Stimulated activated CD8-positive, alpha-beta memory T cell treated with anti-CD3 and anti-CD28 coated beads, Interleukin-4, amount 100 ng/mL, for 4 hours (primary cell): ENCODE measurements at places on chromosomes 5 and 9.

- DNase-seq: peak; percentile 9
Observed at GRCh38 chr9:111937781-111938426, 41.3 kb downstream of the UGCG start.

DNA sequence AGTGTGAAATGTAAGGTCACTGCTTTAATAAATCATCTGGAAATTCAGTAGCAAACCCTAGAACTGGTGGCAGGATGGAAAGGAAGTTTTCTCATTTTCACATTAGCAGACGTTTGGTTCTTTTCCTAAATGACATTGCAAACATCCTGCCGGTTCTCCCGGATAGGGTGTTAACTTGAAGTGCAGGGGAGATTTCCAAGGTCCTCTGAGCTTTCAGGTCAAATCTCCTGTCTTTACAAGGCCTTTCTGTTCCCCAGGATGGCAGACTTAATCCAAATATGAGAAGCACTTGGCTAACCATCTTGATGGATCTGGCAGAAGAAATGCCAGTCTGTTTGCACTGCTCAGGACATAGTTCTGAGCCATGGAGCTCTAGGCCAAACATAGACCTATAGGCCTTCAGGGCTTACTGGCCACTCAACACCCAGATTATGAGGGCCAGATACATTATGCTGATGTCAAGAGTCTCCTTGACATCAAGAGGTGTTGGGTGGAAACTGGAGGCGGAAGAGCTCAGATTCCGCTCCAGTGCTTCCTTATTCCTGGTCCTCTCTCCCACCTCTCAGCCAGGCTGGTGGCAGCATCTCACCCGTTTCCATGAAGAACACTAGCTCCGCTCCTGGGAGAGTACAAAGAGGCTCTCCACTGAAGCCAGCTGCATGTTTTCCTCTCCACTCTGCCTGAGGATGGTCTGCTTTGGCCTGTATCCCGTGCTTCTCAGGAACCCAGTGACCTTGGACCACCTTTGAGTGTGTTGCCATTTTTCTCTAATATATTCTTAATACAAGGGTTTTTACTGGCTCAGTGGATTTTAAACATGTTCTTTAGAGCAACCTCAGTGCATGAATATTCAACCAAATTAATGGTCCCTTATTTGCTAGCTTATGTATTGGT, 61.0 kb downstream of the RALGPS1 start:
- no peak for DNase-seq

DNA sequence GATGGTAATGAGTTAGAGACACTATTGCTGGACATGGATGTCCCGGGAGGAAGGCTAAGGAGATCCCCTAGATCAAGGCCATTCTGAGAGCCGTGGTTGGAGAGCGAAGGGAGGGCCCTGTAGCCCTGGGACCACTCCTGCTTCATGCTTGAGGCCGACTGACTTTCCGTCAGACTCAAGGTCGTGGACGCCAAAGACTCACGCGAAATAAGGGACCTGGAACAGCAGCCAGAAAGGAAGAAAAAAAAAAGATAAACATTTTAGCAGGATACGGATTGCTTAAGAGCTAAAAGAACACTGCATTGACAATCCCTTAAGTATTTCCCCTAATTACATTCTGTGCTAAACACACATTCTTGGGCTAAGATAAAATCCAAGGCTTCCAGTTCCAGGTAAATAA, 181.2 kb downstream of the GLIS3 start:
- DNase-seq: no peak

- DNase-seq: no peak
Observed at GRCh38 chr9:34982361-34982760, 7.2 kb upstream of the DNAJB5 start.

DNA sequence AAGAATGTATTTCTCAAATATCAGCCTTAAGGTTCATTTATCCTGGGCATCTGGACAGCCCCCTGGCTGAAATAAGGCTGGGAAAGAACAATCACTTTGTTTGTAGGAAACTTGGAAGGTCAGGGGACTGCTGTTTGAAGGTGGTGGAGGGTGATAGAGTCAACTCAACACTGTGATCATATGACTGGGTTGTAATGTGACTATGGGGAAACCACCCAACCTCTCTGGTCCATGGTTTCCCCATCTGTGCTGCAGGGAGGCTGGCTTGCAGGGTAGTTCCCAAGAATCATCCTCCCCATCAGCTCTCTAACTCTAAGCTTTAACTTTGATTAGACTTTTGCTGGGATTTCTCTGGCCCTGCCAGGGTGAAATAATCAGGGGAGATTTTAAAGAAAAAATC, 10.0 kb downstream of the INSYN2B start:
- no peak for DNase-seq

- no peak for DNase-seq
Observed at GRCh38 chr5:169503886-169504285, 79.7 kb upstream of the SPDL1 start.

- no peak for DNase-seq
Observed at GRCh38 chr5:33268374-33268773, 172.4 kb upstream of the TARS1 start.

DNA sequence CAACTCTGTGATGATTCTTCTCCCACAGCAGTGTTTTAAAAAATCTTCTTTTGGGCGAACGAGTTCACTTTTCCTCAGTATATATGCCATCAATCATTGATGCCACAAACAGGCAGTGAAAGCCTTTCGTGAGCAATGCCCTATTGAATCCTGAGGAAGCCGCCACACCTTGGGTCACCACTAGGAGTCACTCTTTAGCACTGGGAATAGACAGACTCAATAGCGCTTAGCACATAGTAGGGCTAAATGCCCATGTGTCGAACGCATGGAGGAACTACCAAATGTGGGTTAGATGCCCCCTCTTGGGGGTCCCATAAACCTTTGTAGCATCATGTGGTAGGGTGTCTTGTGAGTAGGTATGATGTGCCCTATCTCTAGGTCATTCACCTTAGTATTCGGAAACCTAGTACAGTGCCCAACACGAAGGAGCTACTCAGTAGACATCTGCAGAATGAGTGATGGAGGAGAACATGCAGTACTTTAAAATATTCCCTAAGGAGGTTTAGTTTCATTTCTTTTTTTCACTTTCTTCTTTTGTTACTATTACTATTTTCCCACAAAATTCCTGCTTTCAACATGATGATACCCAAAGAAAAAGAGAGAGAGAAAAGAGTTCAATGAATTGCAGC, 603.7 kb downstream of the BNC2 start:
- no peak for DNase-seq

- no peak for DNase-seq
Observed at GRCh38 chr9:95053611-95054570, 263.6 kb downstream of the FANCC start.

DNA sequence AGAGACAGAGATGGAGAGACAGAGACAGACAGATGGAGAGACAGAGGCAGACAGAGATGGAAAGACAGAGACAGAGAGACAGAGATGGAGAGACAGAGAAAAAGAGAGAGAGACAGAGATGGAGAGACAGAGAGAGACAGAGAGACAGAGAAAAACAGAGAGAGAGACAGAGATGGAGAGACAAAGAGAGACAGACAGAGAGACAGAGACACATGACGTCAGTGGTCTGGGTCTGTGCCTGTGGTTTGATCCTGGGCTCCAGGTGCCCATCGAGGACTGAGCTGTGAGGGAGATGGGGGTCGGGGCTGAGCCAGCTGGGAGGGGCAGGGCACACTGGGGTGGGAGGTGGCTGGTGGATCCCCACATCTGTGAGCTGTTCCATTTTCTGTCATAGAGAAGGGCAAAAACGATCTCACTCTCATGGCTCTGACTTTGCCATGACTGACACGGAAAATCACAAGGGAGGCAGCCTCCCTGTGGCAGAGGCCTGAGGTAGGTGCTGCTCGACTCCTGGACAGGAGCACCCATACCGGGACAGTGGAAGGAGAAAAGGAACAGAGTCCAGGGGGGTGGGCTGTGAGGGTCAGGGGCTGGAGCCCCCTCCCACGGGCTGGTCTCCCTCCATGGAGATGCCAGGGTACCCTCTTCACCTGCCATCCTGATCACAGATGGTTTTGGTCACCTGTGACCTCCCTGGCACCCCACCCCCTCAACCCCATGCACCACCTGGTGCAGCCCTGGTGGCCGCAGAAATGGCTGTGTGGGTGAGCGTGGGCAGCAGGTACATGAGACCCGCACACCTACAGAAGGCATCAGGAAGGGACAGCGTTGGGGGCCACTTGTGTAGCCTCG, 28.8 kb downstream of the GLT6D1 start:
- no peak for DNase-seq

DNA sequence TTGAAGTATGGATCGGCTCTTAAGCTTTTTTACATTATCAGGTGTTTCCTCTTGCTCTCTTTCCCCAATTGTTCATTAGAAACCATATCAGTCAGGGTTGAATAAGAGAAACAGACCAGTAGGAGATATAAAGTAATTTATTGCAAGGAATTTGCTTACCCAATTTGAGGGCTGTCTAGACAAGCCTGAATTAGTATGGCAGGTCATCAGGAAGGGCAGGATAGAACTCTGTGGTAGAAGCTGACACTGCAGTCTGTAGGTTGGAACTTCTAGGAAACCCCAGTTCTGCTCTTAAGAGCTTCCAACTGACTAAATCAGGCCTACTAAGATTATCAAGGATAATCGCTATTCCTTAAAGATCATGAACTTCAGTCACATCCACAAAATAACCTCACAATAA, 24.3 kb downstream of the ISOC1 start:
- no peak for DNase-seq

DNA sequence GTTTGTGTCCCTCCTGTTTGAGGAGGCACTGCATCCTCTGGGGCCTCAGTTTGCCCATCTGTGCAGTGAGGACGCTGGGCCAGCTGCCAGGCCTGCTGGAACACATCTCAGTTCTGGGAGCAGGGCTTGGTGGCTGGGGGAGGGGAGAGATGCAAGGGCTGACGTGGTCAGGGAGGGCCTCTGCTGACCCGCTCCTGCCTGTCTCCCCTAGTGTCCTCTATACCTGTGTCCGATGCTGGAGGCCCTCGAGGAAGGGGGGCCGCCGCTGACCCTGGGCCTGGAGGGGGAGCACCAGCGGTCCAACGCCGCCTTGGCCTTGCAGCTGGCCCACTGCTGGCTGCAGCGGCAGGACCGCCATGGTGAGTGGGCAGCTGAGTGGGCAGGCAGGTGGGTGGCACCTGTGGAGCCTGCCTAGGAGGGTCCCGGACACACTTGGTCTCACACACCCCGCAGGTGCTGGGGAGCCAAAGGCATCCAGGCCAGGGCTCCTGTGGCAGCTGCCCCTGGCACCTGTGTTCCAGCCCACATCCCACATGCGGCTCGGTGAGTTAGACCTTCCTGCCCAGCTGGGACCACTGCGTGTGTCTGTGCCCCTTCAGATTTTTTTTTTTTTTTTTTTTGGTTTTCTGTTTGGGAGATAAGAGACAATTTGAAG, 5.8 kb downstream of the FPGS start:
- DNase-seq: no peak

DNA sequence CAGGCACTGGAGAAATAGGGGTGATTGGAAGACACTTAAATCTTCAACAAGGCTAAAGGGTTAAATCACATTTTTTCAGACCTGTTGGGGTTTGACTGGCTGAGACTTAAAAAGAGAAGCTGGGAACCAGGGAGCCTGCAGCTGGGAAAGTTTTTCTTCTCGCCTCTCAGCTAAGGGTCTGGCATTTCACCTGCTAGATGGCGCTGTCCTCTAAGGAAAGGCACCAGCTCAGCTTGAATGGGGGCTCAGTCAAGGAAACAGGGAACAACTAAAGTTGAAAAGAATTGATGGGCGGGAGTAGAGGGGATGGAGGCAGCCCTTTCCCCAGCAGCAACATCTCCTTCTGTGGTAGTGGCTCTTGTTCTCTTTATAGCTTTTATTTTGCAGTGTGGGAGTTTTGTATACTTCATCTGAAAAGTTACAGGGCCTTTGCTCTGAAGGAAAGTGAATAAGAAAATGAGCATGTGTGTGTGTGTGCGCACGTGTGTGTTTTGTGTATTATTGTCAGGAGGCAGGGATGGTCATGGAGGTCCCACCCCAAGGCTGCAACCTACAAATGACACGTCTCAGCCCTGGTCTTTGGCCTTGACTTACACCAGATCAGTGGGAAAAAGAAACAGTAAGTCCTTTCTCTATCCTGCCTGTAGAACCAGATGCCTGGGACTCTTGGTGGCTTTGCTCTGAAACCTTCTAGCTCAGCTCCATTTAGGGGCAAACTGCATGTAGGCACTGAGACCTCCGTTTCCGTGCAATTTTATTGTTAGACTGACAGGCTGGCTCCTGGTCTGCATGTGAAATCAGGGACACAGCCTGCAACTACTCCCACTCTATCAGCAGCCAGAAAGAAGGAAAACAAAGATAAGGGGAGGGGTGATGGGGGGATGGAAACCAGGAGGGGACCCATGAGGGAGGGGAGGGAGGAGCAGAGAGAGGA, 316.2 kb upstream of the CLINT1 start:
- DNase-seq: no peak

DNA sequence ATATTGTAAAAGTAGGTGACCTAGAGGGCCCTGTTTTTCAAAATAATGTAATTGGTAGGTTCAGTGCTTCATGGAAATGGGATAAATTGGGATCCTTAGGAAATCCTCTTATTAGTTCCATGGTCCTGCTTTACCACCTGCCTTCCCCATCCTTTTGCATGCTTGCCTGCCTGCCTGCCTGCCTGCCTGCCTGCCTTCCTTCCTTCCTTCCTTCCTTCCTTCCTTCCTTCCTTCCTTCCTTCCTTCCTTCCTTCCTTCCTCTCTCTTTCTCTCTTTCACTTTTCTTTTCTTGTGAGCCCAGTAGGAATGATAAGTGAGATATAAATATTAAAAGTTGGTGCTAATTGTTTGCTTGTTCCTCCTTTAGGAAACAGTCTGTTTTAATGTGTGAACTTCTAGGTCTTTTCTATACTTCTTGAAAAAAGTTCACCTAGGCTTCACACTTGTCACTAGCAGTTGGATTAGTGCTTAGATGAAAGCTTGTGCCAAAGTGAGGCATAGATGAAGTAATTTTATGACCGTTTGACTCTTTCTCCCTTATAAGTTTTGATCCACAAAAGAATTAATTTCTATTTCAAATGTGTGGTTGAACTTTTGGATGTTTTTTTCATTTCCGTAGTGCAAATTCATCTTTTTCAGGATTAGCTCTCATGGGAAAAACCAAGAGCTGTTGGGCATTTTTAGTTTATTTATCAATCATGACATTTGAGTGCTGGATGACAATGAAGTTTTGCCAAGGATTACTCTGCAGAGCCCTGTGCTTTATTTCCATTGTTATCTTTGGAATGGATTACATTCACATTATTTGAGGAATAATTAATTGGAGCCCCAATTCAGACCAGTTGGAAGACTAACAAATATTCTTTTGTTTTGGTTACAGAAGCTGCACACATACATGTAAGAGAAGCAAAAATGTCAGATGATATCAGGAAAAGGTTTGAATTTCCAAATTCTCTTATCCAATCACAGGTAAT, 30.7 kb downstream of the FOCAD start:
- DNase-seq: no peak

DNA sequence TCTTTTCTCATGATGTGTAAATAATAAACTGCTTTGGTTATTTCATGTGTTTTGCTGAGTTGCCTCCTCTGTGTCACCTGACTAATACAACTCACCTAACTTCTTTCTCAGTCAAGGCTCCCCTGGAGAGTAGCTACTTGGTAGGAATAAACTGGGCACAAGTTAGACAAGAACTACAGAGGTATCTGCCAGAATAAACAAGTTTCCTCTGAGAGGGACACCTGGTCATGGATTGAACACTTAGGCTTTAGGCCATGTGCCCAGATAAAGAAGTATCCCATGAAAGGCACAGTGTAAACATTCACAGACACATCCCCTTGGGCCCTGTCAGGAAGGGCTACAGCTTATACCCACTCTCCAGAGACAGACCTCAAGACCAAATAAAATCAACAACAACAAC, 532.5 kb downstream of the KIF4B start:
- no peak for DNase-seq
